Activated effector memory CD4-positive, alpha-beta T cell treated with Interleukin-2 at 50 U/mL for 16 hours (primary cell): ENCODE measurements at places on chromosomes 7 and 10.

- DNase-seq: no peak
These were observed 91.5 kb downstream of the RBM20 start for GRCh38 chr10:110735620-110736027.

GRCh38 chr10:120458432-120458831 is 1.4 kb downstream of the PLPP4 start:
- DNase-seq: no peak

DNA sequence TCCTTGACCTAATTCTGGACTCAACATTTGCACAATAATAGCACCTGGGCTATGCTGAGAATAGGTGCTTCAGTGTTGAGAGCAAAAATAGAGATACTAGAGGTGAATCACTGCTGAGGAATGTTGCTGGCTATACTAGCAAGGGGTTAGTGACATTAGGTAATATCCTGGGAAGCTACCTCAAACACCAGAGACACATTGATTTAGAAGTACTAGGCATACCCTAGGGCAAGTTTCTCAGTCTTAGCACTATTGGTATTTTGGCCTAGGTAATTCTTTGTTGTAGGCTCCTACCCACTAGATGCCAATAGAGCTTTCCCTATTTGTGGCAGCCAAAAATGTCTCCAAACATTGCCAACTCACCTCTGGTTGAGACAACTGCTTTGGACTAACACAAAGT is 484.0 kb upstream of the MBL2 start:
- DNase-seq: no peak

DNA sequence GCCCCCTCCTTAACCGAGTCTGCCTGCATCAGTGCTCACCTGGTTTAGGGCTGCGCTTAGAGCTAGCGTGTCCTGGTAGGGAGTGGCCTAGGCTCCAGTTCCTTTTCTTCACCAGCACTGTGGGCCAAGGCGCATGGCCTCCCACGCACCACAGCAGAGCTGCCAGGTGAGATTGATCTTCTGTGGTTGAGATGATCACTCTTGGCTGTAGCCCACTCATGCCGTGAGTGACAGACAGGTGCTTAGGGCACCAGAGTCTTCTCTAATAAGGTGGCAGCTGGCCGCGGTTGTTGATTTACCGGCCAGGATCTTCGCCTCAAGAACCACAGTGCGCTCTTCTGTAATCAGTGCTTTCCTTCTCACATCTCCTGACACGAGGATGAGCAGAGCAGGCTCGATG is 157.2 kb upstream of the INSYN2A start:
- DNase-seq: no peak

DNA sequence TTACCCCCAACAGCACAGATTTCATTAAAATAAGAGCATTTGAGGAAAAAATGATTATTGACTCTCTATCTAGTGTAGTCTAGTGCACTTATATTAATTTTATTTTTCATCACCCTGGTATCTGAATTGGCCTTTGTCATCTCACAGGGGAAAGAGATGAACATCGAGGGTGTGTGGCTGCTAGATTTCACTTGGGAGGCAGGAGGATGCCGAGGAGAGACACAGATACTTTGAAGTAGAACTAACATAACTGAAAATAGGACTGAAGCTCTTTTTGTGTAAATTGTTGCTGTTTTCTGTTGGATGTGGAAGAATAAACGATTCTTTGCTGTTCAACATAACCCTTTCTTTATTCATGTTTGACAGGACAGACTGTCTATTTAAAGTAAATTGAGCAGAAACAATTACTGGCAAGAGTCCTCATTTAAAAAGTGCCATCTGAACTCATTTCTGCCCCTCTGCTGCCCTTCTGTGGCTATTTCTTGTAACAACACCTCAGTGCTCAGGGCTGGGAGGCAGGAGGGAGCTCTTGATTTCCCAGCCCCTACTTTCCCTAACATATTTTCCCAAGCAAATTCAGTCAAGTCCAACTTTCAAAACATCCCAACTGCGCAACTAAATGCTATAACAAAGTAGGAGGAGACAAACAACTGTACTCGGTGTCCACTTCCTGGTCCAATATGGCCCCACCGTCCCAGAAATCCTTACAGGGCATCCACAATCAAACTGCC is 15.6 kb downstream of the LYZL1 start:
- no peak for DNase-seq

DNA sequence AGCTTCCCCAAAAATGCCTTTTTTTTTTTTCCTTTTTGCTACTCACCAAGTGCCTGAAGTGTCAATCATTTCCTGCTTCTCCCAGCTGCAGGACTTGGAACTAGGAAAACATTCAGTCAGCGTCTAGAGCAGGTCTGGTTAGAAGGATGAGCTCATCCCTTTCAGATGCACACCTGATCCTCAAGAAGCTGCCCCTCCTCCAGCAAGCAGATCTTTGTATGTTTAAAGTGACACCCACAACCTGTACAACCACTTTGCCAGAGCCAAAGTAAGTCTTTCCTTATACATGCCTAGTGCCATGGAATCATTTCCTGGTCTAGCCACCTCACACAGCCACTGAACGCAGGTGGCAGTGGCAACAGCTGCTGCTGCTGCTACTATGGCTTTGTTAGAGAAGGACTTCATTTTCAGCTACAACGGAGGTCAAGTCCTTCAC is 10.4 kb upstream of the USP54 start:
- no peak for DNase-seq

- DNase-seq: no peak
These were observed 33.8 kb downstream of the TRIM8 start for GRCh38 chr10:102678068-102678400.

DNA sequence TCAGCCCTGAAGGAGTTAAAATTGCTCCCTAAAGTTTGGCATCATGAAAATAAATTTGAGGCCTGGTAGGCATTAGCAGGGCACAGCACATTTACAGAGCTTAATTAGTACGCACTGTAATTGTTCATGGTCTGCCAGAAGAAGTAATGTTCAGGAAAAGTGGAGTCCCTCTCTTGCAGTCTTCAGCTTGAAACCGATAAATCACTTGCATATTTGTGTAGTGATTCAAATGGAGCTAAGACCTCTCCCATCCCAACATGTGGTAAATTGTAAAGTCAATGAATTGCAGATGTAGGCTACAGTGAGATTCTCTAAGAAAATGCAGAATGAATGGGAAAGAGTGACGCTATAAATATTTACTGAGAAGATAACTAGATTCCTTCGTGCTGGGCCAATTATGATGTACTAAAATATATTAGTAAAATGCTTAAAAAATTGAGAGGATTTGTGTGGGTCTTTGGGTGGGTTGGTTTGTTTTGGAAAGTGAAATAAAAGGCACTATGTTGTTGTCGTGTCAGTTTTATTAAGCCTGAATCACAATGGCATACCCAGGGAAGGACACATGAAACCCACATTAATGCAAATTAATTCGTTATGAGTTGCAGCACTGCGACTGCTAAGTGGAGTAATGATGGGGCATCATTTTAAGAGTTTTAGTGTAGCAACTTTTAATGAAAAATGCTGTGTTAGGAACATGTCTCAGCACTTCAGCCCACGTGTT is 8.4 kb downstream of the TCF7L2 start:
- no peak for DNase-seq

DNA sequence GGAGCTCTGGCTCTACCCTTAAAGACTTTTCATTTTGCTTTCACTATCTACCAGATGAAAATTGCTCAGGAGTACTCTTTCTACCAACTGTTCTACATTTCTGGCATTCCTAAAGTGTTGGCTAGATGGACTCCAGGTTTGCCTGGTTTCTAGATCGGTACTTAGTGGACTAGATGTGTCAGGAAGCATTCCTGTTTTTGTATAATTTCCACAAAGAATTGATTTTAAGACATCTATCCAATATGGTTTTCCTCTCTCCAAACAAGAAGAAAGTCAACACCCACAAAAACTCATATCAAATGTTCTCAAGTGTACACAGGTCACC is 157.7 kb downstream of the CHRM2 start:
- DNase-seq: no peak

- DNase-seq: no peak
These were observed 820 bp upstream of the NRG3 start for GRCh38 chr10:81873932-81874816.

DNA sequence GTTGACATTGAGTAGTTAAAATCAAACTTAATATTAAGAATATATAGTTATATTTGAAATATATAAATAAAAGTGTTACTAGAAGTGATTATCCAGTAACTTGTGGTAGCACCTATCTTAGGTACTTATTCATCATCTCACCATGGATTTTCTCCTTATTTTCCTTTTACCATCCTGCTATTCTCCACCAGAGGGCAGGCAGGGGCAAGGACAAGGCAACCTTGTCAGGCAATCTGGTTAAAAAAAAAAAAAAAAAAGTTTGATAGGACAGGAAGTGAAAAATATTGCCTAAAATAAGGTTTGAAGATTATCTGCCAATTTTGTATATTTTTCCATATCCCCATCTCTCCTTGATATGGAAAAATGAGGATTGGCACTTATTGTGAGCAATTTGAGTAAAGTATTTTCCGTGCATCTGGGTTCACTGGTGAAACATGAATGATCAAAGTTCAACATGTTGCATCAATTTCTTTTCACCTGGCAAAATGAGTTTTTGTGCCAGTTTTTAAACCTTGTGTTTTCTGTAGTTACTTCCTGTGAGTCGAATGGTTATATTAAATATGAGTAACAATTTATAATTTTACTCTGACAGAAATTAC is 256.7 kb downstream of the AGMO start:
- no peak for DNase-seq

- DNase-seq: no peak
These were observed 13.8 kb upstream of the INHBA start for GRCh38 chr7:41716691-41717090.

DNA sequence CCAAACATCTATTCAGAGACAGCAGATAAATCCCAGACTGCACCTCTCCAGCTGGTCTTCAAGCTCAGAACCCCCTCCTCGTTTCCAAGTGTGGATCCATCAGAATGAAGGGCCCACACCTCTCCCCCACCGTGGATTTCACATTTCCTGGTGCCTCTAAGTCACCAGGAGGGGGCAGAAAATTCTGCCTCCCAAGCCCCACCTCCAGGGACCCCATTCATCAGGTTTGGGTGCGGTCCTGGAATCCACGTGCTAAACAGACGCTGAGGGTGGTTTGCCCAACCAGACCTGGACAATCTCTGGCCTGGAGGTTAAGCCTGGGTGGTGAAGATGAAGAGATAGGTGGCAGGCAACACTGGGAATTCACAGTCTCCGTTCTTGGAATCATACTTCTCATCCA is 92.4 kb downstream of the WDR11 start:
- no peak for DNase-seq

DNA sequence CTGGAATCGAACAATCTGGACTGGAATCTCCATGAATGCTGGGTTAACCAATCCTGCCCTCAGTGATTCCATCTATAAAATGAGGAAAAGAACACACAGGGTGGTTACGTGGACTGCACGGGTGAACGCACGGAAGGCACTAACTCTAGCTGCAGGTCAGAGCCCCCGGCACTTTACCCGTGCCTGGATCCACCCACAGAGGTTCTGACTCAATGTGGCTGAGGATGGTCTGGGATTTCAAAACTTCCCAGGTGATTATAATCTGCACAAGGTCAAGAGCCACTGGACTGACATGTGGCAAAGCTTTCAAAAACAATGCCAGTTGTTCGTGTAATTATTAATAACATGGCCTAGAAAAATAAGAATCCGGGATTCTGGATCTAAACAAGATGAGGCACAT is 29.2 kb downstream of the KIAA1549 start:
- no peak for DNase-seq

GRCh38 chr10:70602665-70603448 is at the start of gene PRF1:
TSS of gene PRF1 (minus strand) at chr10:70602741. CDS start at chr10:70600902, 1,839 bp downstream.
- DNase-seq: peak; percentile 77

DNA sequence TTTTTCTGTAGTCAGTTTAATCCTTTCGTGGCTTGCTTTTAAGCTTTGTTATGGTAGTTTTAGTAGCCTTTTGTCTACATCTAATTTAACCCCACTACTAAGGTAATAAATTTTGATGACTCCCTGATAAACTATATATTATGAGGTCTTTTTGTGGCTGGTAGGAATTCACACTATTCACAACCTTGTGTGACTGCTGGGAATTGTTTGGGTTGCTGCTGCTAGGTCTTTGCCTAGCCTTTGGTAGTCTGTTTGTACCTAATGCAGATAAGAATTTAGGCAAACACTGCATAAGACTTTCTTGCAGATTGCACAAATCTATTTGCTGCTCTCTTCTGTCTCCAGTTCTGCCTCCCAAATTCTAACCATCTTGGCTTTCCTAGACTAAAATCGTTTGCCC is 58.3 kb downstream of the SHOC2 start:
- no peak for DNase-seq

DNA sequence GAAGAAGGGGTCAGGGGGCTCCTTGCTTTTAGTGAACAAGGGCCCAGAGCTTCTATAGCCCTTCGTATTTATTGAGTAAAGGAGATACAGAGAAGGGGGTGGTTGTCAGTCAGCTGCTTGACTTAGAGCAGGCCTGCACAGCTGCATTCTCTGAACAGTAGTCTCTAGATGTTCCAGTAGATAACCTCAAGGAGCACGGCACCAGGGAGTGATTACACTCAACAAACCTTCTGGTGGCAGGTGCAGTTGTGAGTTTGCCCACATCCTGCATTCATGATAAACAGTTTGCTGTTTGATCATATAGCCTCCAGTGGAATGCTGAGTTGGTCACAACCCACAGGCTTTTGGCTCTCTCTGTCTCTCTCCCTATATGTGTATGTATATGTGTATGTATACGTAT is 70.0 kb upstream of the GJD4 start:
- no peak for DNase-seq

- DNase-seq: no peak
These were observed 344.1 kb upstream of the NPVF start for GRCh38 chr7:25572423-25572822.

DNA sequence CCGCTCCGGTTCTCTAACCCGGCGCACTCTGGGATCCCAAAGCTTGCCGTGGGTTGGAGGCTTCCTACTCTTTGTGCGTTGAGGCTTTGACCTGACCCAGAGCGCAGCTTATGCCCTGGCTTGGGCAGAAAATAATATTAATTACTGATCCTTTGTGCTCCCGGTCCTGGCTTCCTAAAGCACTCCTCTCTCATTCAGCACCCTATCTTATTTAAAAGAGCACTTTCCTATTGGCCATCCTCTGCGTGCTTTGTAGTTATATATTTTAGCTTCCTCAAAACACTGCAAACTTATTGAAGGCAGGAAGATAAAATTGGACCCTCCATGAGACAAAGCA is 466.0 kb downstream of the XPNPEP1 start:
- DNase-seq: no peak

DNA sequence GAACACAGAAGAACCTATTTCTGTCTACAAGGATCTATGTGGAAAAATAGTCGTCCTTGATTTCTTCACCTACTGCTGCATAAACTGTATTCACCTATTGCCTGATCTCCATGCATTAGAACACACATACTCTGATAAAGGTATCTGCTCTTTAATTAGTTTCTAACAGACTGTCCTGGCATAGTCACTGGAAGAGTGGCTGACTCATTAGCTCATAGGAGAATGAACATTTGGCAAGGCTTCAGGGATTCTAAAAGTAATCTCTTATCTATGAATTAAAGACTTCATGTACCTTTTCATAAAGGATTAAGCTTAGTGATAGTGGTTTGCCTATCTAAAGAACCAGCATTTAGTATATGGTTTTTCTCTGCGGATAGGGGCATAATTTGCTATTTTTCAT is 4.1 kb downstream of the NHLRC2 start:
- DNase-seq: no peak
